ENCODE measurements at places on chromosomes 3 and 15.

DNA sequence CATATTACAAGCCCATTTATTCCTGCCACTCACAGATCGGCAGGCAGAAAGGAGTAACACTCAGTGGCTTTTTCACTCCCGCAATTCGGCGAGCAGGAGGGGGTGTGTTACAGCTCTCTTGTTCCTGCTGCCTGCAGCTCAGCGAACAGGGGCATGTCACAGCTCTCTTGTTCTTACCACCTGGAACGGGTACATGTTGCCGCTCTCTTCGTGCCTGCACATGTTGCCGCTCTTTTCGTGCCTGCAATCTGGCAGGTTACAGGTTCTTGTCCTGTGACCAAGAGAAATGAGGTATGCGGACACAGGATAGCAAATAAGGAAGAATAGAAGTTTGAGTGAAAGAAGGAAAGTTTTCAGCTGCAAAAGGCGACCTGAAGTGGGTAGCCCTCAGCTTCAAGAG is 761.4 kb downstream of the NAALADL2 start:
- no peak for DNase-seq

- DNase-seq = peak; percentile 43
These were observed 31.1 kb downstream of the FAH start for GRCh38 chr15:80183886-80184285.

DNA sequence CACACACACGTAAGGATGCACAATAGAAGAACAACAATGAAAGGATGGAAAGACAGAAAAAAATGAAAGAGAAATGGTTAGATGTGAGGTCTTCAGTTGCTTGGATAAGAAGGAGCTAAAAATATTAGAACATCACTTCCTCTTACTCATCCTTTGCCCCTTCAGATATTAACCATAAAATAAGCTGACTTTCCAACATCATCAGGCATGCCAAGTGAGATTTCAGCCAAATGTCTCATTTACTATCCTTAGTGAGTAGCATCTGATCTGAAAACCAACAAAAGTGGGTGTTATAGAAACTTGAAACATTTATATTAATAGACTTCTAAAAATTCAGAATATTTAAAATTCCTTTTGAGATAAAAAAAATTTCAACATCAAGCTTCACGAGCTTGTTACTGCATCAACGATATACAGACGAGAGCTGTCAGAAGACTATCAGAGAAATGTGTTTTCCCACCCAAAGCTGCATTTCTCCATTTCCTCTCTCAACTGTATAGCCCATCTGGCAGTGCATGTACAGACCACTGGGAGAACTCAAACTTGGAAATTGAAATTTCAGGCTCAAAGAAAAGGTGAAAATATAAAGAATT is 25.4 kb upstream of the LSAMP start:
- DNase-seq = no peak

- no peak for DNase-seq
These were observed 59.6 kb downstream of the MGLL start for GRCh38 chr3:127762787-127763105.

DNA sequence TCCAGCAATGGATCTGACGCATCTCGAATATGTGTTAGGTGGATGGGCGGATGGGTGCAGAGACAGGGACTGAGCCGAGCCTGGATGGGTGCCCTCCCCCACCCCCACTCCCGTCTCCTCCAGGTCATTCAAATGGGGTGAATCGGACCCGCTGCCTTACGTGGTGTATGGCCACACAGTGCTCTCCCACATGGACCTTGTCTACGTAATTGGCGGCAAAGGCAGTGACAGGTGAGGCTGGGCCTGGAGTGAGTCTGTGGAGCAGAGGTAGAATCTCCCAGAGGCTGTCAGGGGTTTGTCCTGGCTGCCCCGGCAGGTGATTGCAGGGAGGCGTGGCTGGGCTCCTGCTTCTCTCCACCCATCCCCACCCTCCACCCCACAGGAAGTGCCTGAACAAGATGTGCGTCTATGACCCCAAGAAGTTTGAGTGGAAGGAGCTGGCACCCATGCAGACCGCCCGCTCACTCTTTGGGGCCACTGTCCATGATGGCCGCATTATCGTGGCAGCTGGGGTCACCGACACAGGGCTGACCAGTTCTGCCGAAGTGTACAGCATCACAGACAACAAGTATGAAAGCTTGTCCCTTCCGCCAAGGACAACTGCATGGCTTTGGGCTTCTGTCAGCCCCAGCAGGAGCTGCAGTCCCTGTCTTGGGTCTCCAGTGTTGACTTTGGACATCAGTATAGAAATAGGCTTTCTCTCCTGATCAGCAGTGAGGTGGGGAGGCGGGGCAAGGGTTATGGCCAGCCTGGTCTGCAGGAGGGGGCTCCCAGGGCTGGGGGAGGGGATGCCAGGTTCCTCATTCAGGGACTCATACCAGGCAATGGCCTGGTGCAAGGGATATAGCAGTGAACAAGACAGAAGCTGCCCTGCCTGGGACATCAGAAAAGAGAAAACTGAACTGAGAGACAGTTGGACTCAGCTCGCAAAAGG is 3.4 kb downstream of the KLHL40 start:
- no peak for DNase-seq

DNA sequence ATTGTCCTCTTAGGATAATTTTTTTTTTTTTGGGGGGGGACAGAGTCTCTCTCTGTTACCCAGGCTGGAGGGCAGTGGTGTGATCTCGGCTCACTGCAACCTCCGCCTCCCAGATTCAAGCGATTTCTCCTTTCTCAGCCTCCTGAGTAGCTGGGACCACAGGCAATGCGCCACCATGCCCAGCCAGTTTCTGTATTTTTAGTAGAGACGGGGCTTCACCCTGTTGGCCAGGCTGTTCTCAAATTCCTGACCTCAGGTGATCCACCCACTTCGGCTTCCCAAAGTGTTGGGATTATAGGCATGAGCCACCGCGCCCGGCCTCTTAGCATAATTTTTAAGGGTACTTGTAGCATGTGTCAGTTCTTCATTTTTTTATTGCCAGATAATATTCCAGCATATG is 122.6 kb downstream of the FNDC3B start:
- DNase-seq = no peak

GRCh38 chr3:16529264-16529663 is 15.8 kb upstream of the RFTN1 start:
- no peak for DNase-seq

DNA sequence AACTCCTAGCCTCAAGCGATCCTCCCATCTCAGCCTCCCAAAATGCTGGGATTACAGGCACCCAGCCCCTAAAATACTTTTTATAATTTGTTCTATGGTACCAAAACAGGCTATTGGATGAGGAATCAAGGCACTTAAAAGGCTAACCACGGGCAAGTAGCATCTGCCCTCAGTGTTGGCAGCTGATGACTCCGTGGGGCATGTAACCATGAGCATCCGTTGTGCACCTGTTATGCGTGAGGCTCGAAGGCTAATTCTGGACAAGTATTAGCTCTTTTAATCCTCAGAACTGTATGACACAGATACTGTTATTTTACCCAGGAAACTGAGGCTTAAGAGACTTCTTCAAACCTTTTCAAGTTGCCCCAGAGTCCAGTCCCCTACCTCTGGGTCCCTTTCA is 10.2 kb downstream of the WDR73 start:
- no peak for DNase-seq

Data from AG08396 (cell line).